EL (cell line): ENCODE measurements at places on chromosomes 1 and 21.

DNA sequence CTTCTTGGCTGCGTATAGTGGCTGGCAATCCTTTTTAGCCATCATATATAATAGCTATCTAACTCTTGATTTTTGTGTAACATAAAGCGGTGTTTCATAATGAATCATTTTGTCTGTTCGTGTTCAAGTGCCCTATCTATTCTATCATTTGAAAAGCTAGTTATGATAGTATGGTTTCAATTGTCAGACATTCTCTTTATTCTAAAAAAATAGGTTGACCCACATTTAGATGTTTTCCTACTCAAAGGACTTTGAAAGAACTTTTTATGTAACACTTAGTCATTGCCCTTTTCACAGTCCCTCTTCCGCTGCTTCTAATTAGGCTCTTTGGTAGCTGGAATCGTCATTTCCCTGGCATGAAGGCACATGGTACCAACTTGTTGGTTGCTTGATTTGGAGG lies 272.2 kb upstream of the B3GALT2 start:
- no peak for DNase-seq

DNA sequence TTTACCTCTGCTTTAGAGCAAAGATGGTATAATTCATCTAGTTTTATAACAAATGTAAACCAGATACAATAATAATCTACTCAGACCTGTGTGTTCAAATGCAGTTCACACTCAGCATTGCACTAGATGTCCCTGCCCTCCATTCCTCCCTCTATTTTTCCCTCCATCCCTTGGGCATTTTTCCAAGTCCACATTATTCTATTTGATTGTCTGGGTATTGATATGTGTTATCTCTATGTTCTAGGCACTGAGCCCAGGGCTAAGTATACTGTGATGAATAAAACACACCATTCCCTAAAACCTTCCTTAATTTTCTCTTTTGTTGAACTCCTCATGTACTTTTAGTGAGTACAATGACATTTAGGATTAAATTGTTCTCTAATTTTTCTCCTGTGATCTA lies 66.2 kb upstream of the HMCN1 start:
- DNase-seq, result no peak

DNA sequence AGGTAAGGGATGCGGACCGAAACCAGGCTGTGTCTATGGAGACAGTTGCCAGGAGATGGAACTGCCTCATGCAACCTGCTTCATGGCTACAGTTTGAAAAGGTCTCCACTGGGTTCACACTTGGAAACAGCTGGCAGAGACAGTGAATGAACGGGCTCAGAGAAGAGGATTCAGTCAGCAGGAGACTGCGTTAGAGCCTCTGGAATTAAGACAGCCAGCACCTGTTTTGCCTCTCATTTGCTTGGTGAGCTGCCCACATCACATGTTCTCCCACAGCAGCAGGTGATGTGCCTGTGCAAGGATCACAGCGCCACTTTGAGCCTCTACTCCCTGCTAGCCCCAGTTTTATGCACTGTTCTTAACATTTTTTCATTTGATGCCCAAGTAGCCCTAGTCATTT lies 321.0 kb downstream of the PLPP3 start:
- DNase-seq, result no peak

- DNase-seq, result peak; percentile 25
Observed at GRCh38 chr1:60765204-60765603, 317.2 kb upstream of the NFIA start.

GRCh38 chr1:195738966-195739650 lies 869.1 kb downstream of the KCNT2 start:
- peak; percentile 76 for DNase-seq

DNA sequence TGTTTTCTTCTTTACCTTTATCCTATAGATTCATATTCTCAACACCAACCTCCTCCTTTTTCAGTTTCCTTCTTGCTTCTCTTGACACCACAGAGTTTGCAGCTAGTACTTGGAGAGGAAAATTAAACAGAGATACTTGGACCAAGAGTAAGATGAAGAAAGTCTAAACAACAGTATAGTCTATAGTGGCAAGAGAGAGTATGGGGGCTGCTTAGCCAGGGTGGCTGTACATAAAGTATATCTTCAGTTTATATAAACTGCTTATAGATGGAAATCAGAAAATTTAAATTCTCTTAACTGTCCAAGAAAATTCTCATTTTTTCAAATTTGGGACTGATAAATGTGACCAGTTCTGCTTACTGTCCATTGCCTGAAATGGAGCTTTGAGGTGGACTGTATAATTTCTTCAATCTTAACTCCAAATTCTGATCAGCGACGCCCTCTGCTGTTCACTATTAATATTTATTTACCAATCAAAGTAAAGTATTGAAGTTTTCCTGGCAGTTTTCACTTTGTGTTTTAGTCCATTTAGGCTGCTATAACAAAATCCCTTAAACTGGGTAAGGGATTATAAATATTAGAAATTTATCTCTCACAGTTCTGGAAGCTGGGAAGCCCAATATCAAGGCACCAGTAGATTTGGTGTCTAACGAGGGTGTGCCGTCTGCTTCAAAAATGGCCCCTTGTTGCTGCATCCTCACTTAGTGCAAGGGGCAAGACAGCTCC lies 14.8 kb upstream of the METTL18 start:
- peak; percentile 25 for DNase-seq
